Umbilical cord (tissue), 2 donors: ENCODE measurements at places on chromosomes 13 and 19. TPM values are rescaled to one million over a fixed set of nuclear protein-coding genes. Genes with fewer than 3 reads are reported as not detected.
A peak's percentile ranks its signal among the peaks of the same experiment; 100 is the strongest.

GRCh38 chr19:30068528-30069395, 126.7 kb downstream of the URI1 start:
- no peak for DNase-seq

FFAR3 gene
- 7.0 TPM for total RNA-seq

GRCh38 chr19:6801485-6802086, 29.1 kb downstream of the VAV1 start:
- peak; percentile 57 for DNase-seq

SIRT2 gene
- total RNA-seq = 36.4 TPM

C5AR1 gene
- total RNA-seq = 2.6 TPM

ZNF420 gene
- total RNA-seq = 15.2 TPM

DNA sequence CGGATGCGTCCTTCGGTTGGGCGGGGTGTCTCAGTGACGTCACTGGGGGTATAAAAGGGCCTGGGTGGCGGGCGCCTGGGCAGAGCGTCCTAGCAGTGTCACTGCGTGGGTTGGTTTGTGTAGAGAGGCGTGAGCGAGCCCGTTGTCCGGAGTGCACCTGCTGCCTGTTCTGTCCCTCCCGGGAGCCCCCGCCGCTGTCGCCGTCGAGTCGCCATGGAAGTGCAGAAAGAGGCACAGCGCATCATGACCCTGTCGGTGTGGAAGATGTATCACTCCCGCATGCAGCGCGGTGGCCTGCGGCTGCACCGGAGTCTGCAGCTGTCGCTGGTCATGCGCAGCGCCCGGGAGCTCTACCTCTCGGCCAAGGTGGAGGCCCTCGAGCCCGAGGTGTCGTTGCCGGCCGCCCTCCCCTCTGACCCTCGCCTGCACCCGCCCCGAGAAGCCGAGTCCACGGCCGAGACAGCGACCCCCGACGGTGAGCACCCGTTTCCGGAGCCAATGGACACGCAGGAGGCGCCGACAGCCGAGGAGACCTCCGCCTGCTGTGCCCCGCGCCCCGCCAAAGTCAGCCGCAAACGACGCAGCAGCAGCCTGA, 2.9 kb downstream of the IER2 start:
- DNase-seq = peak; percentile 96

CYP4F8 gene
- 5.3 TPM for total RNA-seq

GRCh38 chr13:99376132-99376531, 68.9 kb upstream of the GPR183 start:
- DNase-seq = no peak

- DNase-seq = no peak
Observed at GRCh38 chr19:49231804-49232203, 74.2 kb downstream of the TRPM4 start.

CYP2S1 gene
- total RNA-seq = 1.2 TPM

DNA sequence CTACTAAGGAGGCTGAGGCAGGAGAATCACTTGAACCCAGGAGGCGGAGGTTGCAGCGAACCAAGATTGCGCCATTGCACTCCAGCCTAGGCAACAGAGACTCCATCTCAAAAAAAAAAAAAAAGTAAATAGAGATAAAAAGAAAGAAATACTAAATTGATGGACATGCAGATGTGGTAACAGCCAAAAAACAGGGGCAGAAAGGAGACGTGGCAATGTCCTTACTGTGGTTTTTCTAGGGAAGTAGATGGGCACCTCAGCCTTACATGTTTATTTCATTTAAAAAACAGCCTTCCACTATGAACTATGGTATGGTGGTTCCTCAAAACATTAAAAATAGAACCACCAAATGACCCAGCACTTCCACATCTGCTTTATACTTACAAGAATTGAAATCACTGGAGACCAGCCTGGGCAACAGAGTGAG, 6.5 kb upstream of the EIF3G start:
- DNase-seq = no peak

FAAP24 gene
- total RNA-seq = 0.96 TPM

DNA sequence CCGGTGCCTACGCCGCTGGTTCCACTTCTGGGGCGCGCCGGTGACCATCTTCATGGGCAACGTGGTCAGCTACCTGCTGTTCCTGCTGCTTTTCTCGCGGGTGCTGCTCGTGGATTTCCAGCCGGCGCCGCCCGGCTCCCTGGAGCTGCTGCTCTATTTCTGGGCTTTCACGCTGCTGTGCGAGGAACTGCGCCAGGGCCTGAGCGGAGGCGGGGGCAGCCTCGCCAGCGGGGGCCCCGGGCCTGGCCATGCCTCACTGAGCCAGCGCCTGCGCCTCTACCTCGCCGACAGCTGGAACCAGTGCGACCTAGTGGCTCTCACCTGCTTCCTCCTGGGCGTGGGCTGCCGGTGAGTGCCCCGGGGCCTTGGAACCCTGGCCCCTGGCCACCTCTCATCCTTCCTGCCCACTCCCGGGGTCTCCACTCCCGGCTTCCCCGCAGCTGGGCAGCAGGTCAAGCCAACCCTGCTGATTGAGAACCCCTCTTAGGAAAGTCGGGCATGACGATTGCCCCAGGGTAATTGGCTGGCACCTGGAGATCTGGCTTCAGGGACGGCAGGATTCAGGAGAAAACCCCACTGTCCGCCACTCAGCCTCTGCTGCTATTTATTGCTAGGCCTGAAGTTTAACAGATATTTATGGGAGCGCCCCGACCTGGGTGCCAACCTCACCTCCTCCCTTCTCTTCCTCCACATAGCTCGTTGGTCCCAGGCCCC, 39.1 kb downstream of the TRPM4 start:
- DNase-seq = no peak

PTH2 gene
- not detected for total RNA-seq

DNA sequence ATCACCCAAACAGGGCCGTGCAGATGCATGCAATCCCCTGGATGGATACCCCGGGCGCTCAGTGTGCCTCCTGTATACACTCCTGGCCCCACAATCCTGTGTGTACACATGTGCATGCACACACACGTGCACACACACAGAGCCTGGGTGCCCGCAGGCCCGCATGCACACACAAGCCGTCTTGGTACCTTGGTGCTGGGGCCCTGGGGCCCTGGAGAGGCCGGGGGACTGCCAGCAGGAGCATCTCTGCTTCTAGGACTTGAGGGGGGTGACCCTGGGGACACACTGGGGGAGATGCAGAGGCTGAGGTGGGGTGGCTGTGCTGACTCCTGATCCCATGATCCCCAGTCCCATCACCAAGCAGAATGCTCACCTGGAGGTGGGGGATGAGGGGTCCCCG, 15.6 kb upstream of the EPOR start:
- DNase-seq = no peak

DNA sequence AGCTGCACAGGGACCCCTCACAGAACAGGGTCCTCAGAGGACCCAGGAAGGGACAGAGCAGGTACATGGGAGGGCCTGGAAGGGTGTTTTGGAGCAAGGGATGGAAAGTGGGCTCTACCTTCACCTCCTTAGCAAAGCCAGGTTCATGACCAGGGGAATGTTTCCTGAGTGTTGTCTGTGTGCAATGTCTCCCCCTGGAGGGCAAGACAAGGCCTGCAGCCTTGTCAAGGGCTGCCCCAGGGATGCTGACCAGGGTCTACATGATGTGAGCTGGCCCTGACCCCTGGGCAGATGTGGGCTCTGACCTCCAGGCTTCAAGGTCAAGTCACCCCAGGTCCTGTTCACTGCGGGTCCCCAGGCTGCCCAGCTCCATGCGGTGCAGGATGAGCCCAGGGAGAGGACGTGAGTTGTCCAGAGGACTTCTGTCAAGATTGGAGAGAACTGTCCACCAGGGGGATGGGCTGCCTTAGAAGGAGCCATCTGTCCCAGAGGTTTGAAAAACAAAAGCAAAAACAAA, 1.0 kb upstream of the CEACAM1 start:
- DNase-seq = peak; percentile 42

SIGLEC10 gene
- 5.1 TPM for total RNA-seq

UQCR11 gene
- total RNA-seq = 86.2 TPM

- no peak for DNase-seq
Observed at GRCh38 chr13:76380446-76381065, 505.6 kb downstream of the KCTD12 start.
